ENCODE measurements at places on chromosomes 2 and 18. TPM values are rescaled to one million over a fixed set of nuclear protein-coding genes. Genes with fewer than 3 reads are reported as not detected.

The FAM117B gene
- total RNA-seq, result 13.1 TPM

The ASXL3 gene
- 3.4 TPM for total RNA-seq

The TNS1 gene
- 577 TPM for total RNA-seq

The TRAPPC12 gene
- total RNA-seq, result 52.5 TPM

The PKDCC gene
- total RNA-seq, result 19.3 TPM

The DSC2 gene
- 72.9 TPM for total RNA-seq

The ASB18 gene
- total RNA-seq, result not detected

Measured in breast epithelium (tissue), 4 donors.